ENCODE measurements at places on chromosomes 13 and 19.
A peak's percentile ranks its signal among the peaks of the same experiment; 100 is the strongest.

DNA sequence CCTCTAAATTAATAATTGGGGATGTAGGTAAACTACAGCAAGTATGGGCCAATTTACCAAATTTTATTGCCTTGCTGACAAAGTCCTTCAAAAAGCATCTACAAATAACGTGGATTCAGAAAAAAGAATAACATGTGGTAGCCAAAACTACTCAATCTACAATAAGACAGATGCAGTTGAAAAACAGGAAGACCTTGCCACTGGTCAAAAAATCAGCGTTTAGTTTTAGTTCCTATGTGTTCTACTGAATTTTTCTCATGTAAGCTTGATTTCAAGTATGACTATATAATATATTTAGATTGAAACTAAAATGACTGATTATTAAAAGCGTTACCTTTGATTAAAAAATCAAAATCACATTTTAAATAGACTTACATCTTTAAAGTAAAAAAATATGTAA lies 1317.6 kb downstream of the PCDH9 start:
- DNase-seq, result no peak

- DNase-seq, result no peak
Observed at GRCh38 chr13:112890316-112891145, 78.5 kb upstream of the MCF2L start.

DNA sequence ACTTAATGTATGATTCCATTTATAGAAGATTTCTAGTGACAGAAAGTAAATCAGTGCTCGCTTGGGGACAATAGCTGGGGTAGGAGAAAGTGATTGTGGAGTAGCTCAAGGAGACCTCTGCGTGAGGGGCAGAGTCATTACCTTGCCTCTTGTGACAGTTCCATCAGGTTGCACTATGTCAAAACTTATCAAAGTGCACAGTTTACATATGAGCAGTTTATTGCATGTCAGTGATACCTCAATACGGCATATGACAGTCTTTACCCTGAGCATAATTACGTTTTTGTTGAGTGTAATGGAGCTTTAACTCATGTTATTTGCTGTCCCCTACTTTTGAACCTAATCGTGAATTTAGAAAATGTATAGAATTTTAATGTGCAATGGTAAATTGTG lies 15.0 kb downstream of the ARHGEF7 start:
- no peak for DNase-seq

- no peak for DNase-seq
Observed at GRCh38 chr13:102699504-102699903, 4.7 kb upstream of the METTL21C start.

- no peak for DNase-seq
Observed at GRCh38 chr13:25232937-25233515, 54.3 kb downstream of the MTMR6 start.

DNA sequence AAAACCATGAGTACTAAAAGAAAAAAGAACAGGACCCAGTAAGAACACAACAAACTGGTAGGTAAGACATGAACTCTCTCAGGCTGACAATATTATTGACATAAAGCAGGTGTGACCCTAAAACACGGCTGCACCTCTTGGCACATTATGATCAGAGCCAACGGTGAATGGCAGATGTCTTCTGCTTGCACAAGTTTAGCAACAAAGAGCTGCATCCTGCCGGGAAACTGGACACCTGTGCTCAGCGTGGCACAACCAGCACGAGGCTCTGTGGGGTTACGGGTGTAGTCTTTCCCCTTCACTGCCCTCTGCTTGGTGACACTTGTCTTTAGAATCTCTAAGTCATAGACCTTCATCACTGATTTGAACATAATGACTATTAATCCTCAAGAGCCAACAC lies 97.9 kb downstream of the DOCK9 start:
- DNase-seq, result no peak

- no peak for DNase-seq
Observed at GRCh38 chr13:110600980-110601379, 14.4 kb upstream of the NAXD start.

DNA sequence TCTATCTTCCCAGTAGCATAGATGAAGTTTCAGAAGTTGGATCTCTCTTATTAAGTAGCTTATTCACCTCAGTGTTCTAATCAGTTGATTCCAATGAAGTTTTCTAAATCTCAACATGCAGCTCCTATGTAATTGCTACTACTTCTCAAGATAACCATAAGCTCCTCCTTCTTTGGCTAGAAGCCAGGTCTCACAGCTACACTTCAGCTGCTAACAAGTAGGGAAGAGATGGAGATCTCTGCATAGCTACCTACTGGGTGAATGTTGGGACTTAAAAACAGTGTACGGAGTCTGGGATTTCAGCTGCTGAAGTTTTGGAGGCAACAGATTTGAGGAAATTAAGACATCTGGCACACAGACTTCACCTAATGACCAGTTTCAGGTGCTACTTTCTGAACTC lies 661.0 kb downstream of the SLITRK1 start:
- DNase-seq, result no peak

DNA sequence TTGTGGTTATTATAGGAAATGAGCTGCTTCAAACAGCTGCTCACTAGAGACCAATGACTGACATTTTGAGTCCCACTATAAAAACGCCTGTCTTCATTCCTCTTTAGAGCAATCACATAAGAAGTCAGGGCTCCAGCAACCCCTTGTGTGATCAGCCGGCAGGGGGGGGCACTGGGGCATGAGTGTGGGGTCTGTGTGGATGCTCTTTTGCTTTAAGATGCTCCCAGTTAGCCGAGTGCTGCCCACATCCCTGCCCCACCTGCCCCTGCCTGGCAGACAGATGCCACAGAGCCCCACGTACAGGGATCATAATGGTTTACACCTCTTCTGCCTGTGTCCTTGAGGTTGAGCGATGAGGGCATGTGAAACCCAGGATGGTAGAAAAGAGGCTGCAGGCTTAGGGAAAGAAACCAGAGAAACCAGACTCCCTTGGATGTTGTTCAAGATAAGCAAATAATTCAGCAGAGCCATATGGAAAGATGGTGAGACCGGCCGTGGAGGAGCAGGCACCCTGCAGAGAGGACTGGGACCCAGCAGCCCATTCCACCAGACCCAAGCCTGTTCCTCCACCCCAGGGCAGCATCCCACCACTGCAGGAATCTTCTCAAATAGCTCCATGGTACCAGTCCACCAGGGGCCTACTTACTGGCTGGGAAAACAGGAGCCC lies 55.4 kb downstream of the CHST8 start:
- no peak for DNase-seq

GRCh38 chr19:30516111-30516510 lies 143.9 kb downstream of the ZNF536 start:
- DNase-seq, result no peak

GRCh38 chr19:39162441-39163043 lies 34.2 kb upstream of the NCCRP1 start:
- DNase-seq, result no peak

DNA sequence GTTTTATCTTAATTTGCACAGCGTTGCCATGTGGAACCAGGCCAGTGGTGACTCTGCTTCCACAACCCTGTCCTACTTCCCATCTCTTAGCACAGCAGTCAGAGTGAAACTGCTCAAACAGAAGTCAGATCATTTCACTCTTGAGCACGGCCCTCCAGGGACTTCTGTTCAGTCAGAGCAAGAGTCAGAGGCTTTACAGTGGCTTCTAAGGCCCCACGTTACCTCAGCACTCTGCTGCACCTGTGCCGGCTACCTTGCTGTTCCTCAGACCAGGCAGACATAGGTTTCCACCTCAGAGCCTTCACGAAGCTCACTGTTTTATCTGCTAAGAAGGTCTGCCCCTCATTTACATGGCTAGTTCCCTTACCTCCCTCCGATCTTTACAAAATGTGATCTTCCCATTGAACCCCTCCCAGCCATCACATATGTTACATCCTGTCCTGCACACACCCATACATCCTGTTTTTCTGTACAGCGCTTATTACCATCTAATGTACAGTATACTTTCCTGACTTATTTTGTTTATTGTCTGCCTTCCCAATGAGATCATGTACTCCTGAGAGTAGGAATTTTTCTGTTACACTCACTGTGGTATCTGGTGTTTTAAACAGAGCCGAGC lies 41.6 kb downstream of the TM9SF2 start:
- no peak for DNase-seq

DNA sequence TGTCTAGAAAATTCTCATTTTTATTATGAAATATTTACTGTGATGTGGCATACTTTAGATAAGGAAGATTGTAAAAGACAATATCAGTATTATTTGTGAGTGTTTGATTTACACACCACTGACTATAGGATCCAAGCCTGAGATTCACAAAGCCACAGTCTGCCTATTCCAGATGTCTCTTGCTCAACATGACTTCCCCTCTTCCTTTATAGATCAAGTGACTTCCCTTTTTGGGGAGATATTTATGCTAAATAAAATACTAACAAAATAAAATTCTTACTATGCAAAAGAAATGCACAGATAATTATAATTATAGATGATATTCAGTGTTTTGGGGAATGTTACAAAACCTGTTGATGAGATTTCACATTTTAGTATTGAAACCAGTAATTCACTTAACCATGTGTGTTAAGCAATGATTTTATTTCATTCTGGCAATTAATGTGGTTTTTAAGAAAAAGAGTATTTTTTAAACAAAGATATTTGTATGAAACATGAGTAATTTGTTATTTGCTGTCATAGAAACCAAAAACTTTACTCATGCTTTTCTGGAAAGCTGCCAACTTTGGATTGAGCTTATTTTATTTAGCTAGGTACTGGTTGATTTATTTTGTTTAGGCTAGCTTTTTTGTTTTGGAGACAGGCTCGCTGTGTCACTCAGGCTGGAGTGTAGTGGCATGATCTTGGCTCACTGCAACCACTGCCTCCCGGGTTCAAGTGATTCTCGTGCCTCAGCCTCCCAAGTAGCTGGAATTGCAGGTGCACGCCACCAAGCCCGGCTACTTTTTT lies 13.7 kb upstream of the GPR183 start:
- DNase-seq, result no peak

GRCh38 chr13:25902891-25903341 lies 148.9 kb downstream of the SHISA2 start:
- DNase-seq, result no peak

DNA sequence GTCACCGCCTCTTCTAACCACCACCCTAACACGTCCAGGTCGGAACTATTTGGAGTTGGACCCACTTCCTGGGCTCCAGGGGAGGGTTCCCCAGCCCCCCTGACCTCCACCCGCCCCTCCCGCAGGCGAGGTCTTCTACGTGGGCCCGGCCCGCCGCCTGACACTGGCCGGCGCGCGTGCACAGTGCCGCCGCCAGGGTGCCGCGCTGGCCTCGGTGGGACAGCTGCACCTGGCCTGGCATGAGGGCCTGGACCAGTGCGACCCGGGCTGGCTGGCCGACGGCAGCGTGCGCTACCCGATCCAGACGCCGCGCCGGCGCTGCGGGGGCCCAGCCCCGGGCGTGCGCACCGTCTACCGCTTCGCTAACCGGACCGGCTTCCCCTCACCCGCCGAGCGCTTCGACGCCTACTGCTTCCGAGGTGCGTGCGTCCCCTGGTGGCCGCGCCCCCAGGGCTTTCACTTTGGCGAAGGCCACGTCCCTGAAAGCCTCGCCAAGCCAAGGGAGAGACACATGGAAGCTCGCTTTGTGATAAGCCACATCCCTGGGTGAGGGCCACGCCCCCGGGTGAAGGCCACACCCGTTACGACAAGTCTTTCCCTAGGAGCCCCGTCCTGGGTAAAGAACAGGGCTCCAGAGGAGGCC lies 13.2 kb downstream of the NCAN start:
- DNase-seq, result peak; percentile 54

DNA sequence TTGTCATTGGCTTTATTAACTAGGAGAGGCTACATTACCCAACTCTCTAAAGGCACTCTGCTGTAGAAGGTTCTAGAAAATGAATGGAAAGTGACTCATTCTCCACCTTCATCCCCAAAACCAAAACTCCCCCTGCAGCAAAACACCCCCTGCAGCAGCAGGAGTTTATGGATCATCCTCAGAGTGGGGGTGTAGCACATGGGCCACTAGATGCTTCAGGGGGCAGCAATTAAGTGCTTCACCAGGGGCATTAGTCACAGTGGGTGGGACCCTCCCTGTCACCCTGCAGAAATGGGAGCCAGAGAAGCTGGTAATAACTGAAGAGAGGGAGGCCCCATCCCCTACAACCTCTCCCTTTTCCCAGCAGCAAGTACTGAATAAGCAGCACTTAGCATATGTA lies 64.5 kb upstream of the MED4 start:
- DNase-seq, result no peak

DNA sequence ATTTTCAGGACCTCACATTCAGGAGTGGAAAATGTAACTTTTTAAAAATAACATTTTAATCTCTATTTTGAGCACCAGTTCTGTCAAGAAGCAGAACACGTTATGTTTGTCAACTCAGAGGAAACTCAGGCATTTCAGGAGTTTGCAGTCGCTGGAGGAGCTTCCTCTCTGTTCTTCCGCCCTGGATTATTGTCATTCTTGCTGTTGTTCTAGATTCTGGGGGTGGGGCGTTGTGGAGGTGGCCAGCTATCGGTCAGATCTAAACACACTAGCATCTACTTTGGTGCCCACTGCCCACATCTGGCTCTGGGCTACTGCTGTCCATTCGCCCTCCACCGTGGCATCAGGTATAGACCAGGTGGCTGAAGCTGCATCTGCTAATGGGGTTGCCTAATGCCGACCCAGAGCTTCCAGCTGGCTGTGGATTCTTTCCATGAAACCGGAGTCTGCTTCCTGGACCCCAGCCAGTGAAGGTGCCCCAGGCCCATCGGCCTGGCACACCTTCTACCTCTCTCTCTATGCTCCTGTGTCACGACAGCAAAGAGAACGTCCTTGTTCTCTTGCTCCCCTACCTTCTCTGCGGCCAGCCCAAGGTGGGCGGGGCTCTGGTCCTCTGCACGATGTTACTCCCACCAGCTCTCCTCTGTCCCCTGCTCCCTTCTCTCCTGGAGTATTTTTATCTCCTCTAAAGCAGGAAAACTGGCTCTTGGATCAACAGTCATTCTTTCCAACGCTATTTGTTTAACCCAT lies 36.7 kb upstream of the DGKH start:
- DNase-seq, result no peak

DNA sequence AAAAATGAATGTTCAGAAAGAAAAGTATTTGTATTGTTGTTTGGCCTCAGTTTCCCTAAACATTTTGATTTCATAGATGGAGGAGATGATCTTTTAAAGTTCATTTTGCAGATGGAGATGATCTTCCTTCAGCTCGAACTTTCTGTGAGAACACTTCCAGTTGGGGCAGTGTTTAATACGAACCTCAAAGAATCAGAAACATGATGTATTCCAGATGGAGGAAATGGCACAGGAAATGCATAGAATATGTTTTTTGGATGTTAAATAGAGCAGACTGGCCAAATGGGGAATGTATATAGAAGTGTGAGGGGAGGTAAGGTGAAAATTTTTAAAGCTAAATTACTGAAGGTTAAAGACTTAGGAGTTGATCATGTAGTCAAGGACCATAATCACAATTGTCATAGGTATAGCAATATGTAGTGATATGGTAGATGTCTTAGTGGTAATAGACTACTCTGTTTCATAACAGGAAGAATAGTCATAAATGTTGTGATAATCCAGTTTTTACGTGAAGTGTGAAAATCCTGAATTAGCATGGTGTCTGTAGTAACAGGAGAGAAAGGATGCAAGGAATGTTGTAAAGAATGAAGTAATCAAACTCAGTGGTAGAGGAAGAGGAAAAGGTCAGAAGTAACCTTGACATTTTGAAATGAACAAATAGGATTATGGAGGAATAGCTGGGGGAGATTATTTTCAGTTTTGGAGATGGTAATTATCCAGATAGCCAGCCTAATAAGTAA lies 5.1 kb downstream of the RAP2A start:
- DNase-seq, result no peak

All from stimulated activated CD4-positive, alpha-beta T cell treated with anti-CD3 and anti-CD28 coated beads, Interleukin-15, amount 100 ng/mL, for 1 hour (primary cell).